ENCODE measurements at places on chromosomes 3 and 15.

- no peak for DNase-seq
These were observed 57.3 kb upstream of the OSTN start for GRCh38 chr3:191141728-191142127.

- peak; percentile 24 for DNase-seq
These were observed 1037.2 kb downstream of the IGSF11 start for GRCh38 chr3:117997201-117998049.

DNA sequence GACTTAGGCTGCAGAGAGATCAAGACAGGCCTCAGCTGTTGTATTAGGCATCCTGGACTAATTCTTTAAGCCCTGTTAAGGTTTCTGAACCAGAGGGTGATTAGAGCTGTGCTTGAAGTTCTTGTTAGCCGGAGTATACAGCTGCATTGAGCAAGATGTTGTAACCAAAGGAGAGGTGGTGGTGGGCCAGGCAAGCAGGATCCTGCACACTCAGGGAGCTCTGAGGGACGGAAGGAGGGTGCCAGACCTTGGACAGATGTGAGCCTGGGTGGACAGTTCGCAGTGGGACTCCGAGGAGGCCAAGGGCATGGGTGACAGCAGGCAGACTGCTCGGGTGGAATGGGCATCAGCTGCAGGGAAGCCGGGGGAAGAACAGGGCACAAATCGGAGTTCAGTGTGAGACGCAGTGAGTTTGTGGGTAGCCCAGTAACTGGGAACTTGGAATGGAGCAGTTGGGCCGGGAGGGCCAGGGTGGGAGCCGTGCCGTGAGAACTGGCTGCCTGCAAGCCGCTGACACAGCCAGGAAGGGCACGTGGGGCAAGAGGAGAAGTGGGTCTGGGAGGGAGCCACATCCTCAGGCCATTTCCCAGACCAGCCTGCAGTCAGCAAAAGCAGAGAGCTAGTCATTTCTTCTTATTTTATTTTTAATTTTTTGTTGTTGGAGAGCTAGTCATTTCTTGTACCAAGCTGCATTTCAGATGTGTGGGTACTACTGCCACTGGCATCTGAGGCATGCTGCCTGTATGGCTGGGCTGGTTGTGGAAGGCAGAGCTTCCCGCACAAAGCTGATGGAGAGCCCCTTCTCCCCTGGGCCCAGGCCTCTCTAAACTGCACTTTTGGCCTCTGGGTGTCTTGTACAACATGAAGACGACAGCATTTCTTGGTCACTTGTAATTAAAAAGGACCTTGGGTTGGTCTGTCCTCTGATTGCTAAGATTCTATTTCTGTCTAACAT is 61.0 kb downstream of the PGPEP1L start:
- DNase-seq, result no peak

- no peak for DNase-seq
These were observed 20.9 kb downstream of the SLC51A start for GRCh38 chr3:196237203-196237602.

- DNase-seq, result no peak
These were observed 61.2 kb downstream of the CD200 start for GRCh38 chr3:112394003-112394640.

GRCh38 chr3:139597947-139598346 is 58.4 kb upstream of the RBP1 start:
- DNase-seq, result no peak

Data from stimulated activated naive B cell treated with anti-CD40 and anti-IgM and Interleukin-4, amounts not matched to agents 10 μg/mL and 1 μg/mL and 100 μg/mL, for 72 hours (primary cell).